Amniotic epithelial cell (primary cell): ENCODE measurements at places on chromosomes 11 and 22.

- no peak for DNase-seq
These were observed 2.9 kb downstream of the SCARF2 start for GRCh38 chr22:20434773-20435172.

- DNase-seq: peak; percentile 75
These were observed 76.1 kb upstream of the RAB1B start for GRCh38 chr11:66192181-66192863.

GRCh38 chr11:21794306-21794705 is 398.6 kb upstream of the ANO5 start:
- no peak for DNase-seq

DNA sequence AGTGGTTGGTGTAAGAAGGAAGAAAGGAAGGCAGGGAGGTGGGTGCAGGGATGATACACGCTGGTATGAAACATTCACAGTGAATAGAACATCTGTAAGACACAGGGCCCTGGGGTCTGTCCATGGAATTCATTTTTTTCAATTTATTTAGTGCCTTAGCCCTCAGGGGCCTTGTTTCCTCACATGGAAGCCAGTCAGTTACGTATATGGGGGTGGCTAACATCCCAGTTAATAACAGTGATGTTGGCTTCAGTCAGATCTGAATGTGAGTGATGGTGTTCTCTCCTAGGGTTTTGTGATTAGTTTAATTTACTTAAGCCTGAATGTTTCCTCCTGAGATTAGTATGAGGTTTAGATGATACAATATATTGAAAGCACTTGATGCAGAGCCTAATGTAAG is 577.1 kb downstream of the NTM start:
- DNase-seq: no peak

DNA sequence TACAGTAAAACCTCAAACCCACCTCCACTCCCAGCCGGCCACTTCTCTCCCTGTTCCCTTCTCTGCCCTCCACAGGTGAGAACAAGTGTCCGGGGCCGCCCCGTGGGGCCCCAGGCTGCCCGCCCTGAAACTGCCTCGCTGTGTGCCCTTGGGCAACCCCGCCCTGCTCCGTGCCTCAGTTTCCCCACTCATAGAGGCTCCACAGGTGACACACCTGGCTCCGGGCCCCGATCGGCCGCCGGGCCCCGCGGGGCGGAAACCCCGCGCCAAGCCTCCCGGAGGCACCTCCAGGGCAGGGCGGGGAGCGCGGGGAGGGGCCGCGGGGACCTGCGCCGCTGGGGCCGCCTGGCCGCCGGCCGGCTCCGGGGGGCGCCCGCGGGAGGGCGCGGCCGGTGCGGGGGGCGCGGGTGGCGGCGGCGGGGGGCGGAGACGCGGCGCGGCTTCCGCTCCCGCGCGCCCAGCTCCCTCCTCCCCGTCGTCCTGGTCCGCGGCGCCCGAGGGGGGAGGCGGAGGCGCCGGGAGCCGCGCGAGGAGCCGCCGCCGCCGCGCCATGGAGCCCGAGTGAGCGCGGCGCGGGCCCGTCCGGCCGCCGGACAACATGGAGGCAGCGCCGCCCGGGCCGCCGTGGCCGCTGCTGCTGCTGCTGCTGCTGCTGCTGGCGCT is at the start of gene LRP5:
Gene LRP5, plus strand, starts transcription at position 475 of the 663 bp plus-strand sequence. Its CDS starts 124 bp downstream, at position 599.
- DNase-seq: no peak
